ENCODE measurements at places on chromosomes 5 and 9. TPM values are rescaled to one million over a fixed set of nuclear protein-coding genes. Genes with fewer than 3 reads are reported as not detected.

GRCh38 chr9:87872079-87872624 lies 10.5 kb upstream of the SPATA31E1 start:
- no peaks in the 10 kb centered on the region for H3K27me3 ChIP-seq
- H3K4me3 ChIP-seq: no peak overlapping the region
- peak overlapping the region; percentile 63 for H3K27ac ChIP-seq
- H3K4me1 ChIP-seq: peaks cover 39% of the 10 kb centered on the region
- DNase-seq: no peak
- H3K36me3 ChIP-seq: no peaks in the 10 kb centered on the region

The EIF4E1B gene
- total RNA-seq: not detected

DNA sequence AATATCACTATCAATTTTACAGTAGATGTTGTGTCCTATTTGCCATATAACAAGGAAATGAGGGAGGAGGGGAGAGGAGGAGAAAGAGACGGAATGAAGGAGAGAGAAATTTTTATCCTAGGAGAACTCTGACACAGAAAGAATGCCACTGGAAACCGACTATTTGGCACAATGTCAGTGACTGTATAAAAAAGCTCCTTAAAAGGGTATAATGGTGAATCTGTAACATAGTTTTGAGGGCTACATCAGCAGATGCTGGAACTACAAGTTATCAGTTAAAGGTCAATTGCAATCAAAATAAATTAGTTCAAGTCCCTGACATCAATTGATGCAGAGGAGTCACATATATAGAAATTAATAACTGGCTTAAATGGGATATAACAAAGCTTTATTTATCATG lies 5.7 kb downstream of the EDIL3 start:
- DNase-seq: no peak
- no peaks in the 10 kb centered on the region for H3K27me3 ChIP-seq
- H3K27ac ChIP-seq: peak overlapping the region; percentile 60
- no peak overlapping the region for H3K4me3 ChIP-seq
- H3K4me1 ChIP-seq: peaks cover 40% of the 10 kb centered on the region

DNA sequence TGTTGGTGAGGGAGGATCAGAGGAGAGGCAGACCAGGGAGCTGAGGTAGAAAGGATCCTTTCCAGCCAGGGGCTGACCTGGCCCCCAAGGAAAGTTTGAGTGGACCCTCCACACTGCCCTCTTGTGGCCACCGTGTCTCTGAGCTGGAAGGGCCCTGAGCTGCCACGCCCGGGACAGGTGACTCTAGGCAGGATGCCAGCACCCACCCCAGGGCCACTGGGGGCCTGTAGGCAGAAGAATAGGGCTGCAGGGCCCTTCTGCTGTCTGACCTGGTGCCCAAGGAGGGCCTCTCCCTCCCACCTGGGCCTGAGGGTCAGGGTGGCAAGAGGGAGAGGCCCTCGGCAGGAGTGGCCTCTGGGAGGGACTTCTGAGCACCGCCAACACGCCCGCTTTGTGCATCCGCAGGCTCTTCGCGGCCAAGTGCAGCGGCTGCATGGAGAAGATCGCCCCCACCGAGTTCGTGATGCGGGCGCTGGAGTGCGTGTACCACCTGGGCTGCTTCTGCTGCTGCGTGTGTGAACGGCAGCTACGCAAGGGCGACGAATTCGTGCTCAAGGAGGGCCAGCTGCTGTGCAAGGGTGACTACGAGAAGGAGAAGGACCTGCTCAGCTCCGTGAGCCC lies 76.8 kb downstream of the LMX1B start:
- H3K27me3 ChIP-seq: peaks cover 85% of the 10 kb centered on the region
- H3K36me3 ChIP-seq: no peaks in the 10 kb centered on the region
- peak; percentile 80 for DNase-seq
- H3K4me1 ChIP-seq: peaks cover 2% of the 10 kb centered on the region

DNA sequence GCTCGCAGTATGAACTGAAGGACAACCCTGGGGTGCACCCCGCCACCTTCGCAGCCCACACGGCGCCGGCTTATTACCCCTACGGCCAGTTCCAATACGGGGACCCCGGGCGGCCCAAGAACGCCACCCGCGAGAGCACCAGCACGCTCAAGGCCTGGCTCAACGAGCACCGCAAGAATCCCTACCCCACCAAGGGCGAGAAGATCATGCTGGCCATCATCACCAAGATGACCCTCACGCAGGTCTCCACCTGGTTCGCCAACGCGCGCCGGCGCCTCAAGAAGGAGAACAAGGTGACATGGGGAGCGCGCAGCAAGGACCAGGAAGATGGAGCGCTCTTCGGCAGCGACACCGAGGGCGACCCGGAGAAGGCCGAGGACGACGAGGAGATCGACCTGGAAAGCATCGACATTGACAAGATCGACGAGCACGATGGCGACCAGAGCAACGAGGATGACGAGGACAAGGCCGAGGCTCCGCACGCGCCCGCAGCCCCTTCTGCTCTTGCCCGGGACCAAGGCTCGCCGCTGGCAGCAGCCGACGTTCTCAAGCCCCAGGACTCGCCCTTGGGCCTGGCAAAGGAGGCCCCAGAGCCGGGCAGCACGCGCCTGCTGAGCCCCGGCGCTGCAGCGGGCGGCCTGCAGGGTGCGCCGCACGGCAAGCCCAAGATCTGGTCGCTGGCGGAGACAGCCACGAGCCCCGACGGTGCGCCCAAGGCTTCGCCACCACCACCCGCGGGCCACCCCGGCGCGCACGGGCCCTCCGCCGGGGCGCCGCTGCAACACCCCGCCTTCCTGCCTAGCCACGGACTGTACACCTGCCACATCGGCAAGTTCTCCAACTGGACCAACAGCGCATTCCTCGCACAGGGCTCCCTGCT lies 3.8 kb downstream of the IRX1 start:
- no peak for DNase-seq
- peaks cover 15% of the 10 kb centered on the region for H3K36me3 ChIP-seq
- H3K4me3 ChIP-seq: peak overlapping the region; percentile 86

DNA sequence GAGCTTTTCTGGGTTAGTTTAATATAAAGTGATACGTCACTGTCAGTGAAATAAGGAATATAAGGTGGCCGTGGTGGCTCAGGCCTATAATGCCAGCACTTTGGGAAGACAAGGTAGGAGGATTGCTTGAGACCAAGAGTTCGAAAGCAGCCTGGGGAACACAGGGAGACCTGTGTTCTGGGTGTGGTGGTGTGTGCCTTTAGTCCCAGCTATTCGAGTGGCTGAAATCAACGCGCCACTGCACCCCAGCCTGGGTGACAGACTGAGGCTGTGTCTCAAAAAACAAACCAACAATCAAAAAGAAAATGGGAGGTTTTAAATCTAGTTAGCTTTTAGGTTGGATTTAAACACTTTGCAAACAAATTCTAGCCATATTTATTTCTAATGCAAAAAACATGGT lies 53.1 kb downstream of the NSD1 start:
- H3K4me3 ChIP-seq: no peak overlapping the region
- no peak for DNase-seq
- H3K4me1 ChIP-seq: peaks cover 11% of the 10 kb centered on the region
- H3K27ac ChIP-seq: peak overlapping the region; percentile 7

The SLC46A2 gene
- total RNA-seq: not detected

DNA sequence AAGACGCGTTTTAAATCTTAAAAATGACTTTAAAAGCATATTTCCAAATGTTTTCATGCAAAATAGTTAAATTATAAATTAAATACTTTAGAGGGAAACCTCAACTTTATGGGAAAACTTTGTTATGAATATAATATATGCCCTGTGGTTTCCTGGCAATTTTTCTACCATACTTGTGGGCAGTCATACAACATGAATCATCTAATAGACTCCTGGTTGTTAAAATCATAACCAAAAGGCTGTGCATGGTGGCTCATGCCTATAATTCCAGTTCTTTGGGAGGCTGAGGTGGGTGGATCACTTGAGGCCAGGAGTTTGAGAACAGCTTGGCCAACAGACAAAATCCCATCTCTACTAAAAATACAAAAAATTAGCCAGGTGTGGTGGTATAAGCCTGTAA lies 18.2 kb downstream of the ATP10B start:
- no peak for DNase-seq
- no peak overlapping the region for H3K27ac ChIP-seq
- peaks cover 16% of the 10 kb centered on the region for H3K4me1 ChIP-seq
- H3K36me3 ChIP-seq: peaks cover 2% of the 10 kb centered on the region
- H3K27me3 ChIP-seq: no peaks in the 10 kb centered on the region

- no peak for DNase-seq
- no peak overlapping the region for H3K4me3 ChIP-seq
- peaks cover 4% of the 10 kb centered on the region for H3K36me3 ChIP-seq
- peaks cover 5% of the 10 kb centered on the region for H3K4me1 ChIP-seq
- H3K27me3 ChIP-seq: no peaks in the 10 kb centered on the region
These were observed 17.1 kb downstream of the SCAI start for GRCh38 chr9:125126019-125126746.

The TEX48 gene
- total RNA-seq: not detected

The TLX3 gene
- not detected for total RNA-seq

GRCh38 chr5:1429496-1429895 lies 15.7 kb downstream of the SLC6A3 start:
- no peaks in the 10 kb centered on the region for H3K4me1 ChIP-seq
- peaks cover 2% of the 10 kb centered on the region for H3K27me3 ChIP-seq
- H3K36me3 ChIP-seq: peaks cover 4% of the 10 kb centered on the region
- H3K4me3 ChIP-seq: no peak overlapping the region

DNA sequence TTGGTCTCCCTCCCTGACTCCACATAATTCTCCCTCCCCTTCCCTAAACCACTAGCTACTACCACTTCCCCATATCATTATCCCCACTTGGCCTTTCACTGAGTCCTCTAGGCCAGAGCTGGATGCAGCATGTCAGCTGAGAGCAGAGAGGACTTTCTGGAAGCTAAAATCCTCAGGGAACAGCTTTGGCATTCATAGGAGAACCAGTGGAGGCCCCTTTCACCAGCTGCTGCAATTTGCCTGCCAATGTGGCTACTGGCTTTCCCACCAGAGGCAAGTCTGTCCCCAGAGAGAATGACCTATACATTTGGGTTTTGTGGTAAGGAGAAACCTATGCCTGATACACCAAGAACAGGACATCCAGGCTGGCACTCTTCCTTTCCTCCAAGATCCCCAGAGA lies 14.4 kb downstream of the FAM219A start:
- no peaks in the 10 kb centered on the region for H3K36me3 ChIP-seq
- H3K4me3 ChIP-seq: no peak overlapping the region
- peaks cover 7% of the 10 kb centered on the region for H3K4me1 ChIP-seq
- DNase-seq: no peak
